ENCODE measurements at places on chromosomes 2 and 18. TPM values are rescaled to one million over a fixed set of nuclear protein-coding genes. Genes with fewer than 3 reads are reported as not detected.

NCKAP5 gene
- total RNA-seq = 3.0 TPM

SERPINB3 gene
- total RNA-seq = not detected

DNA sequence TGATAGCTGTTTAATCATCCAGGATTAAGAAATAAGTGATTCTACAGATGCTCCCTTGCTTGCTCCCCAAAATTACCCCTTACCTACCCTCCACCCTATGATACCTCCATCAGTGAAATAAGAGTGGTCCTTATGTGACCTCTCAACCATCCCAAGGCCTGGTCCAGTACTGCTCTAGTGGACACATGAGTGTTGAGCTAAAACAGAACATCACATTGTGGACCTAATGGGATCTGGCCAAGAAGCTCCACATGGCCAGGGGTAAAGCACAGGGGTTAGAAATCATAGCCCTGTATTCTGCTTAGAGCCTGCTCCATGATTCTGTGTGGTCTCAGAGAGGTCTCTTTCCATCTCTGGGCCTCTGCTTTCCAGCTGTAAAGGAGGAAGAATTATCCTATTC lies 355.6 kb downstream of the TNS1 start:
- DNase-seq = no peak

PRKCE gene
- 27.9 TPM for total RNA-seq

DNA sequence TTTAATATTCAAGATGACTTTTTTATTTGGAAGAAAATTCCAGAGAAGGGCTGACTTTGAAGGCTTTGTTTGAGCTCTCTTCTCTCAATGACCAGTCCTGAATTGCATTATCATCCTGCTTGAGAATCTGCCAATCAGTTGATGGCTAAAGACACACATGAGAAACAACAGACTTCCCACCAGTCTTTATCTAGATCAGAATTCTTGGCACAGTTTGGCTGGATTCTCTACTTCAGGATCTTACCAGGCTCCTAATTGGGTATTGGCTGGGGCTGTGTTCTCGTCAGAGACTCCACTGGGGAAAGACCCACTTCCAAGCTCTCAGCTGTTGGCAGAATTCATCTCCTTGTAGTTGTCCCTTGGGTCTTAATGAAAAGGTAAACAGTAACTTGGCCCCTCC lies 86.0 kb downstream of the WDSUB1 start:
- DNase-seq = no peak

SPATA3 gene
- total RNA-seq = not detected

- DNase-seq = no peak
Measured at GRCh38 chr2:134800341-134800740, 38.1 kb upstream of the ACMSD start.

NAT8 gene
- total RNA-seq = not detected

All from endothelial cell of umbilical vein (primary cell).